ENCODE measurements at places on chromosomes 3 and 15.

- no peak for DNase-seq
Measured at GRCh38 chr15:65327651-65328393, 23.3 kb downstream of the RNU5B-1 start.

DNA sequence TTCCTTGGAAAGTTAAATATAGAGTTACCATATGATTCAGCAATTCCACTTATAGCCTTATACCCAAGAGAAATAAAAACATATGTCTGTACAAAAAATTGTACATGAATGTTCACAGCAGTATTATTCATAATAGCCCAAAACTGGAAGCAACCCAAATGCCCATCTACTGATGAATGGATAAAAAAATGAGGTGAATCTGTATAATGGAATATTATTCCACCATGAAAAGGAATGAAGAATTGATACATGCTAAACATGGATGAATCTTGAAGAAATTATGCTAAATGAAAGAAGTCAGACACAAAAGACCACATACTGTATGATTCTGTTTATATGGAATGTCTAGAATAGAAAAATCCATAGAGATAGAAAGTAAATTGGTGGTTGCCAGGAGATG is 61.4 kb downstream of the TTC23 start:
- no peak for DNase-seq

- peak; percentile 18 for DNase-seq
Measured at GRCh38 chr3:54861248-54862067, 66.4 kb downstream of the LRTM1 start.

GRCh38 chr3:66428733-66429132 is 72.1 kb downstream of the LRIG1 start:
- DNase-seq: peak; percentile 89

- DNase-seq: no peak
Measured at GRCh38 chr3:53624061-53624857, 129.8 kb downstream of the CACNA1D start.

DNA sequence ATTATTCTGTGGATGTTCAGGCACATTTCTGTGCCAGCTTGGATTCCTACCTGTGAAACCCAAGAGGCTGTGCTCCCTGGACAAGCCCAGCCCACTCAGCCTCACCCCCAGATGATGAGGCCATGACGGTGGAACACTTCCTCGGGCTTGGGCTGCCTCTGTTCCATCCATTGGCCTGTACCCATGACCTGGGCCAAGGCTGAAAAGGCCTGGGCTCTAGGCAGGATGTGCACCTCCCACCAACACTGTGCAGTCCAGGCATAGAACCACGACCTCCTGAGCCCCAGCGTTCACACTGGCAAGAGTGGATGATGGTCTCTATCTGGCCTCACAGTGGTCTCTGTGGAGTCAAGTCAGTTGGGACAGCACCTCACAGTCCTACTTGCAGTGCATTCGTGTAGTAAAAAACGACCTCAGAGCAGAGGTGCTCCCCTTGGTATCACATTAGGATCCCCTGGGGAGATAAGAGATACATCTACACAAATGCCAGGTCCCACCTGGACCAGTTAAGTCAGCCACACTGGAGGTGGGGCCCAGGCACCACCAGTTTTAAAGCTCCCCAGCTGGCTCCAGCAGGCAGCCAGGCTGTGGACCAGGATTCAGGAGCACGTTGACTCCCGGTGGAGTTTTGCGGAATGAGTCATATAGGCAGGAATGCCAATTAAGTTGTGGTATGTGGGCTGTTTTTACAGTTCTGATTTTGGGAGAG is 39.0 kb upstream of the IGF1R start:
- peak; percentile 23 for DNase-seq

GRCh38 chr3:116164039-116164438 is 281.2 kb downstream of the LSAMP start:
- DNase-seq: no peak

- no peak for DNase-seq
Measured at GRCh38 chr15:92463826-92464225, 70.1 kb downstream of the ST8SIA2 start.

- DNase-seq: peak; percentile 54
Measured at GRCh38 chr3:9316881-9317361, 45.9 kb upstream of the THUMPD3 start.

DNA sequence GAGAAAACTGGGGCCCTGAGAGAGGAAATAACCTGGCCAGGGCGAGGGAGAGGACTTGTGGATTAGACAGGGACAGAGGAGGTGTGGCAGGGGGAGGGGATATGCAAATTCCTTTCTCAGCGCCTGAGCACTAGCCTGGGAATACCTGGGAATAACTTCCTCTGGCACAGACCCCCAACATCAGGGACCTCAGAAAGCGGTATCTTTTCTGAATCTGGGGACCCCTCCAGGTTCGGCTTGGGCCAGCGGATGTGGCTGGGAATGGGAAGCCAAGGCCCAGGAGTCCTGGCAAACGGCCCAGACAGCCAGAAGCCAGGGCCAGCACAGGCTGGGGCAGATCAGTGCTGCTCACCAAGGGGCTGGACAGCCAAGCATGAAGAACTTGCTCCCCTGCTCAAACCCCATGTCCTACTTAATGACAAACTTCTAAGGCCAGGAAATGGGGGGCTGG is 9.2 kb upstream of the ACSBG1 start:
- DNase-seq: peak; percentile 63

DNA sequence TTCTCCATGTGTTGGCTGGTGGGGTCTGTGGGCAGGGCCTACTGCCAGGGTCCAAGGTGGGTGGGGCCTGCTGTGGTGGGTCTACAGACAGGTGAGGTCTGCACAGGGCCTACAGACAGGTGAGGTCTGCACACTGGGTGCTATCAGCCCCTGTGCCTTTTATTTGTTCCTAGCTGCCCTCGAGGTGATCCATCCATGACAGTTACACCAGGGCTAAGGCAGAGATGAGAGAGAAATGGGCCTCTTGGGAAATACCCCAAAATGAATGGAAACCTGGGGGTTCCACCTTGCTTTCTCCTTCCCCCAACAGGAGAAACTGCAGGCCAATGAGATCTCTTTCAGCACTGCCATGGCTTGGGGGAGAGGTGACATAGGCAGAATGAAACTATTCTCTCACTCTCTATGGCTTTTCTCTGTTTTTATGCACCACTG is 36.4 kb downstream of the CFAP100 start:
- DNase-seq: no peak

DNA sequence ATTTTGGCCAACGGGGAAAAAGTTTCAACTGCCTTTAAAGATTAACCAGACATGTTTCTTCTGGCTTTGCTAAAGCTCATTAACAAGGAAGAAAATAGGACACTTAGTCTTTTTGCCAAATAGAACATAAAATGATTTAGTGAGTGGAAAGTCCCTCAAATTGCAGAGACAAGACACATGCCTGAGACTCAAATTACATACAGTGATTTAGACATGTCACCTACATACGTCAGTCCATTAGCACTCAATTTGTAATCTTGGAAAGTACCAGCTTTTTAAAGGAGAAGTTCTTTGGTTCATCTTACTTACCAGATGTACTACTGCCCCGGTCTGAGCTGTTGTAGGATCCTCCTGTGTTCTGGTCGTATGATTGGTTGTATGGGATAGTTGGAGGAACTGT is 1134.2 kb downstream of the ROBO1 start:
- DNase-seq: no peak

DNA sequence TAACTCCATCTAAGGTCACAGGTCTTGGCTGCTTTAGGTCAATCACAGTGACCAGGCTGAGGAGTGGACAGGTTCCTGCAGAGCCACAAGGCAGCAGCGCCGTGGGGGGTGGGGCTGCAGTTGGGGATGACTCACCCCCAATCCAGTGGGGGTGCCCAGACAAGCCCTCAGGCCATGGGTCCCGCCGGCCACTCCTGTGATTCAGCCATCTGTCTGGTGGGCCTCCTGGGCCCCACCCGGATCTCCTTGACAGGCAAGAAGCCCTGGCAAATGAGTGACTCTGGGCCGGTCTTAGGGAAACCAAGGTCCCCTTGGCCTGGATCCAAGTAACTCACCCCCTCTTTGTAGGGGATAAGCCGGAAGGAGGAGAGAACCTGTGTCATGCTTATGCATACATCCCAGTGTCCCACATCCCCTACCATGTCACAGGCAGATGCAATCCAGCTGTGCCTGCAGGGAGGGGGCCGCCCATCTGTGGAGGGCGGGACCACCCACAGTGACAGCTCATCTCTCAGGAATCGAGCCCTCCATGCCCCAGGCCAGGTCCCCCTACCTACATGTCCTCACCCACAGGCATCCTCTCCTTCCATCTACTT is 495 bp upstream of the COL7A1 start:
- DNase-seq: peak; percentile 97

DNA sequence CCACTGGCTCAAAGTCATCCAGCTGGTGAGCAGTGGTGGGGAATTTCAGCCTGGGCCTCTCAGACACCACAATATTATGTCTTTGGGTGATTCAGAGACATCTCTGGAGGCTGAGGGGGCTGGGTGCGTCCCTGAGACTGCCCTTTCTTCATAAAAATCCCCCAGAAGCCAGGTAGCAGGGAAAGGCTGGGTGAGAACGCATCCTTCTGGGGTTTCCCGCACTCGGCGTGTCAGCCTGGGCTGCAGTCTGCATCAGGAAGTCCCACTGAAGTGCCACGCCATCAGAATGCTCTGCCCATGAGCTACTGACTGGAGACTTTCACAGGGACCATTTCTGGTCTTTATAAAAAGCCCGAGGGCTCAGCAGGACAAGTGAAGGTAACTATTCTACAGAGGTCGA is 148.8 kb upstream of the SLC6A11 start:
- no peak for DNase-seq

DNA sequence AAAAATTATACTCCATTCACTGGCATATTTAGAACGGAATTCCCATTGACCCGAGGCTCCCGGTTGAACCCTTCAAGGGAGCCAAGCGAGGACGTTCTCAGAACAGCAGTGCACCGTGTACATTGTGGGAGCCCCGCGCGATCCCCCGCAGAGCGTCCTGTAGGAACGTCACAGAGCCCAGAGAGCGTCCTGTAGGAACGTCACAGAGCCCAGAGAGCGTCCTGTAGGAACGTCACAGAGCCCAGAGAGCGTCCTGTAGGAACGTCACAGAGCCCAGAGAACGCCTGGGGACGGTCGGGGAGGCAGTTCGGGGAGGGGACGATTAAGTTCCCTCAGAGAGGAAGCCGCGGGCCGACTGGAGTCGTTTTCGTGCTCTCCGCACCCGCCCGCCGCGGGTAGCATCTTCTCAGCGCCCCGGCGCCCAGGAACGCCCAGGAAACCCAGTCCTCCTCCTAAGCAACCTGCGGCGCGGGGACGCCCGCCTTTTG is 506 bp upstream of the ATP1B3 start:
- peak; percentile 20 for DNase-seq

DNA sequence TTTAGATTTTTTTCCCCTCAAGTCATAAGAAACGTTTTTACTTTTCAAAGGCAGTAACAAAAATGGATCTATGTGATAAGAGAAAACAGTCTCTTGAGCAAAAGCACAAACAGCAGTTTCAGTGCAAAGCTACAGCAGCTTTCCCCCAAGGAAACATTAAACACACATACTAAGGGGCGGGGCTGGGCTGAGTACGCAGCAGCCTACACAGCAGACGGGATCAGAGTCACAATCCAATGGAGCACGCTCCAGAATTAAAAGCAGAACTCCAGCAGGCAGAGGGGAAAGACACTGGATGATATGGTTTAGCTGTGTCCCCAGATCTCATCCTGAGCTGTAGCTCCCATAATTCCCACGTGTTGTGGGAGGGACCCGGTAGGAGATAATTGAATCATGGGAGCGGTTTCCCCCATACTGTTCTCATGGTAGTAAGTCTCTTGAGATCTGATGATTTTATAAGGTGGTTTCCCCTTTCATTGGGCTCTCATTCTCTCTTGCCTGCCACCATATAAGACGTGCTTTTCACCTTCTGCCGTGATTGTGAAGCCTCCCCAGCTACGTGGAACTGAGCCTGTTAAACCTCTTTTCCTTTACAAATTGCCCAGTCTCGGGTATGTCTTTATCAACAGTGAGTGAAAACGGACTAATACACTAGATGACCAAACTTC is 116.2 kb upstream of the SLCO3A1 start:
- no peak for DNase-seq

DNA sequence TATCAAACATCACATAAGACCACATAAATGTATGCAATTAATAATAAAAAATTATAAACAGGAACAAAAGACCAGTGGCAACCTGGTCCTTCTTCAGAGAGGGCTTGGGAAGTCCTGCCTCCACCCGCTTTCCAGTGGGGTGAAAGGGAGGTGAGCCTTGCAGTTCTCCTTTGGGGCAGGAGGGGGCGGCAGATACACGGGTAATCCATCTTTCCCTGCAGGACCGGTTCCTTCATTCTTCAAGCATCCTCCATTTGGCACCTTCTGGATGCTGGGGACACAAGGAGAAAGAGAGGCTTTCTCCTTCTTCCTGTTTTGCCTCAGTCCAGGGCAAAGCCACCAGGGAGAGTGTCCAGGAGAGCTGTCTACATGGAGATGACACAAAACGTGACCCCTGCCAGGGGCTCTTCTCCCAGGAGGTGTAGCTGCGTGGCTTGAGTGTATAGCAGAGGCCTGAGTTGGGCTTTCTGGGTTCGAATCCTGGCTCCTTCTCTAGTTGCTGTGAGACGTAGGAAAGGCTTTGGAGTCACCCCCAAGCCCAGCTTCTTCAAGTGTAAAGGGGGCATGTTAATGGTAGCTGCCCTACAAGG is 23.2 kb downstream of the RPLP1 start:
- DNase-seq: peak; percentile 80

DNA sequence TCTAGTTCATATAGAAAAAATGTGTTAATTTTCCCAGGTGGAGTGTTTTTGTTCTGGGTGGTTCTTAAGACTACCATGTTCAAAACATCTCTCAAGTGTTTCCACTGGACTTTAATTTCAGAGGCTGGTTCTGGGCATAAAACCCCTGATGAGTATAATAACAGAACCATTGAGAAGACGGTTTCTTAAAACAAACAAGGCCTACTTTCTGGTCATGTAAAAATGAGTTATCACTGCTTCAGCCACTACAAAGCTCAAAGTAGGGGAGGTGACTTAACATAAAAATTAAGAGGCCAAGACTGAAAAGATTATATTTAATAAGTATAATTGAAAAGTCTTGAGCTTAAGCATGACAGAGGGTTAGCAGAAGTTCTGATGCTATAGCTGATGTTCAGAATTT is 33.8 kb downstream of the RYR3 start:
- DNase-seq: no peak

- DNase-seq: no peak
Measured at GRCh38 chr3:187802203-187802927, 57.1 kb upstream of the BCL6 start.

- no peak for DNase-seq
Measured at GRCh38 chr3:71779674-71780377, 5.1 kb downstream of the PROK2 start.
